SJCRH30 (cell line): ENCODE measurements at places on chromosomes 6 and 20.

GRCh38 chr20:460707-461106 is 1.6 kb downstream of the TBC1D20 start:
- no peak for DNase-seq

- no peak for DNase-seq
Observed at GRCh38 chr20:9999645-10000044, 35.1 kb upstream of the ANKEF1 start.

GRCh38 chr6:125415913-125416312 is 114.1 kb upstream of the HDDC2 start:
- DNase-seq, result no peak

DNA sequence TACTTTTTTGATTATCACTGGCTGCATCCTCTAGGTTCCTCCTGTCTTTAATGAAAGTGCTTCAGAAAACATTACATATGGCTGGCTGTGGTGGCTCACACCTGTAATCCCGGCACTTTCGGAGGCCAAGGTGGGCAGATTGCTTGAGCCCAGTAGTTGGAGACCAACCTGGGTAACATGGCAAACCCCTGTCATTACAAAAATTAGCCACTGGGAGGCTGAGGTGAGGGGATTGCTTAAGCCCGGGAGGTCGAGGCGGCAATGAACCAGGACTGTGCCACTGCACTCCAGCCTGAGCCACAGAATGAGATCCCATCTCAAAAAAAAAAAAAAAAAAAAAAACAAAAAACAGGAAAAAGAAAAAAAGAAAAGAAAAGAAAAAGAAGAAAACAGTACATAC is 35.3 kb downstream of the BEND3 start:
- no peak for DNase-seq

DNA sequence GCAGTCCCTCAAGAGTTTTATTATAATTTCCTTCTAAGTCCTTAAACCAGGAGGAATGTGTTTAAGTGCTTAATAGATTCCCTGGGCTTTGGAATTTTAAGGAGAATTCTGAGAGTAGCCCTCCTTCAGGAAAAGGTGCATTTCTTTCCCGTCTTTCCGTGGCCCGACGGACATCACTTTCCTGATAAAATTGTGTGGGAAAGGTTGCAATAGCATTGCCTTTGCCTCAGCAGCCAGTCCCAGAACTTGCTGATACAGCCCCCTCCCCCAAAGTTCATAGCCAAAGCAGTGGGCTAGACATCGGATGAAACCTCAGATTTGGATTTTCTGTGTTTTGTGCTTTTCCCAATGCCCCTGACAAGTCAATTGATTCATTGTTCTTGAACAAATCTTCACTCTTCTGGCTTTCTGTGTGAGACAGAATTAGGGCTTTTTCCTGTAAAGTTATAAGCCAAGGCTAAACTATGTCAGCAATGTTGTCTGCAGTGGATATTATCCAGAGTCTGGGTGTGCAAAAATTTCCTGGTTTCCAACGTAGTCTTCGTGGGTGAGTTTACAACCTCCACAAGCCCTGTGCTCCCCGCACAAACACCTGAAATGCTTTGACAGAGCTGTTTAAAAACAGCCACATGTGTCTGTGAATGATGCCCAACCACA is 1.1 kb upstream of the SMOC2 start:
- no peak for DNase-seq
